ENCODE measurements at places on chromosomes 13 and 19. TPM values are rescaled to one million over a fixed set of nuclear protein-coding genes. Genes with fewer than 3 reads are reported as not detected.

GRCh38 chr13:97574926-97575325 is 141.0 kb downstream of the RAP2A start:
- no peak for DNase-seq

DNA sequence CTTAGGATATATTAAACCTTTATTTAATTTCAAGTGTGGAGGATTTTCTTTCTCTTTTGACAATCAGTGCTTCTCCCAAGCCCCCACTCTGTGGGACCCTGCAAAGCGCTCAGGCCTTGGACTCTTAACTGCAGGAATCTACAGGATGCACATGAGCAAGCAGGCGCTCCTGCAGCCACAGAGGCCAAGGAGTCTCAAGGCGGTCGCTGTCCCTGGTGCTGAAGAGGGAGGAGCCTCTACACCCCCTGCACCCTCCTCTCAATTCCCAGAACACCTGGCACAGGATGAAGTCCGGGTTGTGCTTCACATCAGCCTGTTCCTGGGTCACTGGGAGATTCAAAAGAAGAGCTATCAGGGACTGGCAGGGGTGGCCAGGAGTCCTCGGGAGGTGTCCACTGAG is 13.5 kb downstream of the OR10H4 start:
- no peak for DNase-seq

- peak; percentile 43 for DNase-seq
Measured at GRCh38 chr13:107867701-107868661, 347.4 kb downstream of the LIG4 start.

GRCh38 chr13:87923753-87924152 is 252.6 kb downstream of the SLITRK5 start:
- no peak for DNase-seq

The PSMD8 gene
- total RNA-seq = 248 TPM

DNA sequence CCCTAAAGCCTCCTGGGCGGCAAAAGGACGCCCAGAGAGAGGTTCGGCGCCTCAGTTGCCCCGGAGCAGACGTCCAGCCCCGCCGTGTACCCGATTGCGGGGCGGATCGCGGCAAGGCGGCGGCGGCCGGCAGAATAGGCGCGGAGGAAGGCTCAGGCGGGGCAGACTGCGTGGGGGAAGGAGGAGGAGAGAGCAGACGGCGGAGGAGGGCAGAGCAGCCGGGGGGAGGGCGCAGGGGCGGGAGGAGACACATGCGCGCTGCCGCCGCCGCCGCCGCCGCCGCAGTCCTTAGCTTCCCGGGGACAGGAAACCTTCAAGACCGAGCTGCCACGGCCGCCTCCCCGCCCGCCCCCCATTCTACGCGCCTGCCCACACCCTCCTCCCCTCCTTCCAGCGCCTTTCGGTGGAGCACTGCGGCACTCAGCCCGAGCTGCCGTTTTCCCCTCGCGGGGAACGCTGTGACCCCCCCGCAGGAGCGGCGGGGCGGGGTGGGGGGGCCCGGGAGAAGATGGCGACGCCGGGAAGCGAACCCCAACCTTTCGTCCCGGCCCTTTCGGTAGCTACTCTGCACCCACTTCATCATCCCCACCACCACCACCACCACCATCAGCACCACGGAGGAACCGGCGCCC is at the start of gene LRCH1:
LRCH1 (plus strand) TSS at position 282 of the 632 bp plus-strand sequence; CDS start at position 509, 227 bp downstream.
- DNase-seq = peak; percentile 90

GRCh38 chr13:51767100-51767499 is 36.9 kb downstream of the DHRS12 start:
- no peak for DNase-seq

DNA sequence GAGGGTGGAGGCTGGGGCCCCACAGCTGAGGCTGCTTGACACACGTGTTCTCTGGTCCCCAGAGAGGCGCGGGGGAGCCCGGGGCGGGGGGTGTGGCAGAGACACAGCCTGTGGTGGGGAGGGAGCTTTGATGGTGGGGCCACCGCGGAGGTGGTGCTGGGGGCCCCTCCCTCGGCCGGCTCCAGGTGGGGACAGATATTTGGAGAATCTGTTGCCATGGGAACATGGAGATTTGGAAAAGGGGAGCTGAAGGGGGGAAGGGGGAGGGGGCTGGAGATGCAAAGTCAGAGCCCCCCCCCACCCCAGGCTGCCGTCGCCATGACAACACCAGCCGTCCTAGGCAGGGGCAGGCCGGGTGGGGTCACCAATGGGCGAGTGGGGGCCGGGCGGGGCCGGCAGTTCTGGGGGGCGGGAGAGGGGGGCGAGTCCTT is 1.2 kb downstream of the PRKCG start:
- DNase-seq = no peak

The RNF225 gene
- 0.53 TPM for total RNA-seq

GRCh38 chr19:46115396-46116106 is 8.9 kb downstream of the IGFL3 start:
- DNase-seq = peak; percentile 21

DNA sequence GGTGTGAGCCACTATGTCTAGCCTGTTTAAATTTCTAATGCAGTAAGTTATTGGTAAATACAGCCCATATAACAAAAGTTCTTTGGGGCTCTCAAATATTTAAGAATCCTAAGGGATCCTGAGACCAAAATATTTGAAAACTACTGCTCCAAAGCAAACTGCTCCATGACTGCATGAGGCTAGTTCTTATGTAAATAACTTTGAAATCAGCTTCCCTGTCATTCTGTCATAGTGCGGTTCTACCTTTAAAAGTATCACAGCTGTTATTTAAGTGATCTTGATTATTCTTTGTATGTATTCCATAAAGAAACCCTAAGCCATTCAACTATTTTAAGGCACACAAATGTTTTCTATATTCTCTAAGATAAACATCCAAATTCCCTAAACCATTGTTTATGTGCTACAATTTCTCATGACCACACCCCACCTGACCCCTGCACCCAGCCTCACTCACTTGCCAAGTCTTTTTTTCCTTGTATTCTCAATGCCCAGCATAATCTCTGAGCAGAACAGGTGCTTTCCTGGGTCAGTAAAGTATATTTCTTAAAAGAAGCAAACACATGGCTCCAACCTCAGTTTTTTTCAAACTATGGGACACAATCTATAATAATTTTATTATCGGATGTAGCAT is 146.6 kb downstream of the RNF17 start:
- DNase-seq = no peak

DNA sequence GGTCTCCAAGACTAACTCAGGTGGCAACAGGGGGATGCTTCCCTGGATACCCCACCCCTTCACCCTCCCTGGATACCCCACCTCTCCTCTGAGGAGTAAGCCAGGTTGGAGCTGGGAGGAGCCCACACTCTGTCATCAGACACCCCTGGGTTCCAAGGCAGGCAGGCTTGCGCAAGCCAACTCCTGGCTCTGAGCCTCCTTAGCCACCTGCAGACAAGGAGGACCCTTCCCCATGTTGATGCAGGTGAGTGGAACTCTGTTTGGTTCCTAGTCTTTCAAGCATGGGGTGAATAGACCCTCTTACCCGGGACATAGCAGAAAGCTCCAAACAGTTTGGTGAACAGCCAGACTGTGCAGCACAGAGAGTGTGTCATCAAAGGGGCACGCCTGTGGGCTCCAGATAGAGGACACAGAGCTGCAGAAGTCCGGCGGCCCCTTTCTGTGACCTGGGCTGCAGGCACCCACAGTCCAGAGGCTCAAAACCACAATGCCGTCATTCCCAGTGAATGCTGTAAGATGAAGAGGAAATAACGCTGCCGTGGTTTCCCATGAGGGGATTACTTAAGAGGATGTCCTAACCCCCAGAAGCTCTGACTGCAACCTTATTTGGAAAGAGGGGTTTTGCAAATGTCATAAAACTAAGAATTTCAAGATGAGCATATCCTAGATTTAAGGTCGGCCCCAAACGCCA is 12.1 kb upstream of the HAS1 start:
- DNase-seq = no peak
